ENCODE measurements at places on chromosomes 2 and 18.

GRCh38 chr2:200137271-200137670, 169.2 kb upstream of the SPATS2L start:
- DNase-seq: no peak

DNA sequence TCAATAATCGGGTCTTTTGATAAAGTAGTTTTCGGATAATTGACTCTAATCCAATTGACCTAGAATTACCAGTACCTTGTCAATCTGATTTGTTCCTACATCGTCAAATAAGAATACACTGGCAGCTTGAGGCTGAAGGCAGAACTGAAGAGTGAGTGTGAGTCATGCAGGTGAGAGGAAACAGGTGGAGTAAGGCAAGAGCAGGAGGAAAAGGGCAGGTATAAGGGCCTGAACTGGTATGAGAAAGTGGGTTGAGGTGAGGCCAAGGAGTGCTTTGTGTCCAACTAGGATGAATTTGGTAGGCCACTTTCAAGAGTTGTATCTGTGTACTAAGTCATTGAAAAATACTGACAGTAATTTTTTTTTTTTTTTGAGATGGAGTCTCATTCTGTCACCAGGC, 186.0 kb downstream of the ZNF385B start:
- no peak for DNase-seq

- DNase-seq: no peak
Measured at GRCh38 chr2:39606585-39606984, 59.1 kb upstream of the TMEM178A start.

DNA sequence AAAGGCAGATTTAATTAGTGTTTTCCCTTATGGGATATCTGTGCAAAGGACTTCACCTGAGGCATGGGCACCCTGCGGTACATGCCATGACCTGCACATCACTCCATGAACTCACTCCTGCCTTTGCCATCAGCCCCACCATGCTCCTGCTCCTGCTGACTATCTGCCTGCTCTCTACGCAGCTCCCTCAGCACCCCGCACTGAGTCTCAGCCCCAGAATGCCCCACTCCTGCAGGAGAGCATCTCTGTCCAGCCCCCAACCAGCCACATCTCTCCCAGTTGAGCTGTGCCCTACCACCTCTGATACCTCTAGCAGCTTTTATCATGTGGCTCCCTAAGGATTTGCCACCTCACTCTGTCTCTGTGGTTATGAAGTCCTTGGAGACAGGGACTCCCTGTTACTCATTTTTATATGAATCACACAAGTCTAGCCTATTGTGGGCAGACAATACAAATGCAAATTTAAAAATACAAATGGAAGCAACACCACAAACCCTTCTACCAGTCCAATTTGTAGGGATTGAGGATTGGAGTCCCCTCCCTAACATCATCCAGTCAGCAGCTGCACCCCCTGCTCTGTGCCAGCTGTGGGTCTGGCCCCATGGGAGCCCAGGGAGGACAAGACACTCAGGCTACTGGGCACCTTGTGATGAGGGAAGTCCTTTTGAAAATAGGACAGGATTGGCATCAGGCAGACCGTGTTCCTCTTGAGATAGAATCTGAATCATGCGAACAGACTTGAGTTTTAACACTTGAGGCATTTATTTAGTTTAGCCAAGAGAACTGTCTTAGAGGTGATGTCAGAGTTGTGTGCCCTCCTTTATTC, 689.6 kb upstream of the HS6ST1 start:
- DNase-seq: no peak

GRCh38 chr2:107525406-107525805, 301.3 kb upstream of the RGPD4 start:
- DNase-seq: no peak

GRCh38 chr2:56713978-56714377, 530.2 kb downstream of the CCDC85A start:
- DNase-seq: no peak

DNA sequence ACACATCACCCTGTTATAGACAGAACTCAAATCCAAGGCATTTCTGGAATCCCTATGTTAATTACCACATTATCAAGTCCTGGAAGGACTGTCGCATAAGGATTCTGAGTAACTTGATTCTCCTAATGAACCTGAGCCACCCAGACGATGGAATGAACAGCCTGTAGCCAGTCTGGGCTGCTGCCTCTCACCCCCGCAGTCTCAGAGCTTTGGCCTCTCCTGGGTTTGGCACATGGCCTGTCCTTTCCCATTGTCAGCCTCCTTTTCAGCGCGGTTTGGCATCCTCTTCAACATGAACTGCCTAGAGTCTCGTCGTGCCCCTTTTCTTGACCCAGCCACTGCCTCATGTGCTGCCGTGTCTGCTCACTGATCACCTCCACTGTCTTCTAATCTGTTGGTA, 147.6 kb downstream of the SLC8A1 start:
- DNase-seq: no peak

- no peak for DNase-seq
Measured at GRCh38 chr2:233654501-233654900, 17.2 kb upstream of the UGT1A9 start.

GRCh38 chr18:3186678-3187658, 32.8 kb downstream of the MYOM1 start:
- no peak for DNase-seq

DNA sequence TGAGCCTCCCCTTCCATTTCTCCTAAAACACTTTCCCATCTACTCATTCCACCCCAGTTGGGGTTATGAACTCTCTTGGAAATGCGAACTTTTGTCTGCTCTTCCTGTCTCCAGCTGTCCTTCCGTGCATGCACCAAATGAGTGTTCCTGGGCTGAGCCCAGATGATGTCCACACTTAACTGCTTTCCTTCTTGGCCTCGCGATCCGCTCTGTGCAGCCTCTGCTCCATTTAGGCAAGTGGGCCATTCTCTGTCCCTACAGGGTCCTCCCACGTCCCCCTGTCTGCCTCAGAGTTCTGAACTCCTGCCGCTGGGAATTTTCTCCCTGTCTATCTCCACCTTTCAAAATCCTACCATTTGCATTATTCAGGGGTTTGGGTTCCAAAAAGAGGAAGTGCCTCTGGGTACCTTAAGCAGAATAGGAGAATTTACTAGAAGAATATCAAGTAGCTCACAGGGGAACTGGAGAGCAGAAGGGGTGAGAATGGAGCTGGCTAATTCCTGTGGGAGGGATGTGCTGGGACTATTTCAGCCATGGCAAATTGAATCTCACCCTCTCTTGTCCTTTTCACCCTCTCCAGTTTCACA, 4.7 kb upstream of the NCK2 start:
- DNase-seq: no peak

DNA sequence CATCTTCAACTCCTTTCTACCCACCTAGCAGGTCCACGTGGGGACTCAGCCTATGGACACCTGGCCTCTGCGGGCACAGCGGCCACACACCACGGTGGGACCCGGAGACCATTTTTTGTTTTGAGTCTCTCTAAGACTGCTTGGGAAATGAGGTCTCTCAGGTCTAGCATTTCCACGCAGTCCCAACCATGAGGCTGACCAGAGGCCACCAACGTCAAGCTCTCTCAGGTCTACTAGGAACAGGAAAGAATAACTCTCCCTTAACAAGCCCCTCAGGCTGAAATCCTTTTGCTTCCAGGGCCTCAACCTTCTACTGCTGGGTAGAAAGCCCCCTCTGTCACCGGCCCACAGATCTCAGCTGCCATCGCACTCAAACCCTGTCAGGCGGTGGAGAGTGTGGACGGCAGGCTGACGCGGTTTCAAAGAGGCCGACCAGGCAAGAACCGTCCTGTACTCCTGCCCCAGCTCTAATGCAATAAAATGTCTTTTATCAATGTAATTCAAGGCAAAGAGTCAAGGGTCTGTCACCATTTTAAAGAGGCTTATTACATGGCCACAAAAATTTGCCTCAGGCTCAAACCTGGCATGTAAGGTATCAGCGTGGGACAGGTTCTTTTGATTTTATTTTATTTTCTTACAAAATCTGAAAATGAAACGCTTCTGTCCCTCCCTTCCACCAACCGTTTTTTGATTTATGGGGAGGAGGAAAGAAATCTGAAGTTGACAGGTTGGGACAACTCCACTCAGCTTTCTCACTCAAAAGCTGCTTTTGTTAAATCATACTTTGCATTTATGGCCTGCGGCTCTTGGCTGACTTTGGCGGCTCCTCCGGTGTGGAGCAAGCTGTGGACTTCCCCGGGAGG, 74.0 kb downstream of the BCL11A start:
- no peak for DNase-seq

DNA sequence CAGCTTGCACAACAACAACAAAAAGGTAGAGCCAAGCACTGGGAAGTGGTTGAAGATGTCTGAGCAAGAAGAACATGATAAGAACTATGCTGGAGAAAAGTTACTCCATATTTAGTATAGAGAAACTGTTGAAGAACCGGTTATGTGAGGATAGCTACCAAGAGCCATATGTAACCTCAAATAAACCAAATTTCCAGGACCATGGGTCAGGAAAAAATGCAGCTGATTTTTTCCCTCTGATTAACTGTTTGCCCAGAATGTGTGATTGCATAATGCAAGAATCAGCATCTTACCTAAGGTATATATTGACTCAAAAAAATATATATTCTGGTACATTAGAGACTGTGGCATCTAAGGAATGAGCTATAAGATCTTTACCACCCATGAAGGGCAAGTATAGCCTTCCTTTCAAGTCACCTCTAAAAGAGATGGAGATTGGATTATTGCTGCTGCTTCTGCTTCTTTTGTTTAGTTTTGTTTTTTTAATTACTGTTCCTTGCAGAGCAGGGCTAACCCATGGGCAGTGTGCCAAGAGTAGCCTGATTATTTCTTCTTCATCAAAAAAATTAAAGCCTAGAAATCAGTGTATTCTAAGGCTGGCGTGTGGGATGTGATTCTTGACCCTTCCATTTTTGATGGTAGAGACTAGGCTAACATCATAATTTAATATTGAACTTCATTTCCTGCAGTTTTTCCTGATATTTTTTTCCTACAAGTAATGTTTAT, 76.9 kb upstream of the MAP3K20 start:
- no peak for DNase-seq

DNA sequence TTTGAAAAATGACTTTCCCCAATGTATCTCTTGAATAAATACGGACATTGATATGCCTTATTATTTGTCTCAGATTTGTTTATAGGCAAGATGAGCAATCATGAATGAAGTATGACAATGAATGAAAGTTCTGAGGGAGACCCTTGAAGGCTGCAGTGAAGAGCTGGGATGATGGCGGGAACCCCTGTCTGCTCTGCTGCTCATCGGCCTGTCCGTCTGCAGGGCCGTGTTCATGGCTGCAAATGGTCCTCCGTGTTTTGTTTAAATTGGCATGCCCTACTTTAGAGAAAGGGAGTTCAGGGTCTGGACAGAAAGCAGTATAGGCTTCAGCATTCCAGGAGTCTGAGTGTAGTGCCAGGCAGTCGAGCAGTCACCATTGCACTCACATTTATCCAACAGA, 1.2 kb upstream of the HS1BP3 start:
- no peak for DNase-seq

- DNase-seq: no peak
Measured at GRCh38 chr2:43223521-43224001, 2.8 kb downstream of the ZFP36L2 start.

- DNase-seq: no peak
Measured at GRCh38 chr2:5696404-5696944, 4.3 kb downstream of the SOX11 start.

DNA sequence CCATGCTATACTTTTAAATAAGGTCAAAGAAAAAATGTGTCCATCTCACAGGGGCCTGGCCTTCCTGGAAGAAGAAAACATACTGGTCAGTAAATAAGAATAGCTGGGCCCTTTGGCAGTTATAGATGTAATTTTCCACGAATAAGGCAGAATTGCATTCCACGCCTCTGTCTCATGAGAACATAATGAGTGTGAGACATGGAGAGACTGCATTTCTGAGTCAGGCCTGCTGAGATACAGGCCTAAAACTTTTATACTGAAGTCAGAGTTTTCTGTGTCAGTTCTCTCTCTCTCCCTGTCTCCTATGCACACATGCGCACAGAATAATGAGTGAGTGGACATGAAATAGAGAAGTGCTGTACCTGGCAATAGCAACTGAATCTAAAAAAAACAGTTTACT, 20.4 kb upstream of the IL1R1 start:
- no peak for DNase-seq

- DNase-seq: no peak
Measured at GRCh38 chr2:227932001-227932400, 60.6 kb downstream of the DAW1 start.
